ENCODE measurements at places on chromosomes 6 and 20.

DNA sequence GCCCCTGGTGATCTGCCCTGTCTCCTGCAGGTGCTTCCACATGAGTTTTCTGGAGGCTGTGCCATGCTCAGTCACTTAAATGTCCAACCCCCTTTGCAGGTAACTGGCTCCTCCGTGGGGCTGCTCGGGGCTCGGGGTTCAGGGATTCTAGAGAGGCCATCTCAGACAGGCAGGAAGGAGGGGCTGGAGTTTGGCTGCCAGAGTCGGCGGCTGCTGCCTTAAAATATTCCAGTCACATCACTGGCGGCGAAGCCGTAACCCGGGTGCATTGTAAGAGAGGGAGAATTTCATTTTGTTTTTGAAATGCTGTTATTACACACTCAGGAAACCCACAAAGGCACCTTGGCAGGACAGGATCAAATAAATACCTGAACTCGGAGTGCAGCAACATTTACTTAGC lies 212.9 kb upstream of the PMEPA1 start:
- DNase-seq, result no peak

DNA sequence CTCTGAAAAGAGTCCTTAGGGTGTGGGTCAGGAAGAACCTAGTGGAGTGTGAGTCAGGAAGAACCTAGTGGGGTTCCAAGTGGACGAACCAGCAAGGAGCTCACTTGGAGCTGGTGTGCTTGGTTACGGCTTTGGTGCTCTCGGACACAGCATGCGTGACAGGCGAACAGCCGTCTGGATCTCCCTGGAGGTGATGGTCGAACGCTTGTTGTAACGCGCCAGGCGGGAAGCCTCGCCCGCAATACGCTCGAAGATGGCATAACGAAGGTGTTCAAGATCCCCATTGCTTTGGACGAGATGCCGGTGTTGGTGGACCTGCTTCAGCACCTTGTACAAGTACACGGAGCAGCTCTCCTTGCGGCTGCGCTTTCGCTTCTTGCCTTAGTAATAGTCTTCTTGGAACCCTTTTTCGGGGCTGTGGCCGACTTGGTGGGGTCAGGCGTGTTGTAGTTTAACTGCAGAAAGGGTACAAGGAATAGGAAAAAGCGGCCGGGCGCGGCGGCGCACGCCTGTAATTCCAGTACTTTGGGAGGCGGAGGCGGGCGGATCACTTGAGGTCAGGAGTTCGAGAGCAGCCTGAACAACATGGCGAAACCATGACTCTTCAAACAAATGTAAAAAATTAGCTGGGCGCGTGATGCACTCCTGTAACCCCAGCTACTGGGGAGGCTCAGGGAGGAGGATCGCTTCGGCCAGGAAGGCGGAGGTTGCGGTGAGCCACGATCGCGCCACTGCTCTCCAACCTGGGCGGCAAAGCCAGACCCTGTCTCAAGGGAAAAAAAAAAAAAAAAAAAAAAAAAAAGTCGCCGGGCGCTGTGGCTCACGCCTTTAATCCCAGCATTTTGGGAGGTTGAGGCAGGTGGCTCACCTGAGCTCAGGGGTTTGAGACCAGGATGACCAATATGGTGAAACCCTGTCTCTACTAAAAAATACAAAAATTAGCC lies 48.0 kb downstream of the OR2B2 start:
- peak; percentile 16 for DNase-seq

DNA sequence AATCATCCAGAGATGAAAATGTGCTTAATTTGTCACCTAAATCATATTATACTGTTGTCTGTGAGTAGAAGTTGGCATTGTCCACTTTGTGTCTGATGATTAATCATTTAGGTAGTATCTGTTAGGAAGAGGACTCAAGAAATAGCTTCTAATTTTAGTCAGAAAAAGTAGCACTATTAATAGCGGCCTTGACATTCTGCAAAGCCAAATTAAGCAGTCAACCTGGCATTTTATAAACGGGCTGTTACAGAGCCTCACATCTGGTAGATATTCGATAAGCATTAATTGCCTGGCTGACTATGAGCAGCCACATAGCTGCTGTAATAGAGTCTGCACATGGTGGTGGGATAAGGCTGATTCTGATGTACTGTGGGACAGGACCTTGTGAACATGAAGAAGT lies 99.5 kb downstream of the KLHL32 start:
- DNase-seq, result no peak

- no peak for DNase-seq
Observed at GRCh38 chr6:144753023-144753705, 468.0 kb downstream of the UTRN start.

GRCh38 chr20:20611167-20611566 lies 101.3 kb downstream of the RALGAPA2 start:
- peak; percentile 7 for DNase-seq

GRCh38 chr6:32267035-32267434 lies 43.2 kb upstream of the NOTCH4 start:
- no peak for DNase-seq

DNA sequence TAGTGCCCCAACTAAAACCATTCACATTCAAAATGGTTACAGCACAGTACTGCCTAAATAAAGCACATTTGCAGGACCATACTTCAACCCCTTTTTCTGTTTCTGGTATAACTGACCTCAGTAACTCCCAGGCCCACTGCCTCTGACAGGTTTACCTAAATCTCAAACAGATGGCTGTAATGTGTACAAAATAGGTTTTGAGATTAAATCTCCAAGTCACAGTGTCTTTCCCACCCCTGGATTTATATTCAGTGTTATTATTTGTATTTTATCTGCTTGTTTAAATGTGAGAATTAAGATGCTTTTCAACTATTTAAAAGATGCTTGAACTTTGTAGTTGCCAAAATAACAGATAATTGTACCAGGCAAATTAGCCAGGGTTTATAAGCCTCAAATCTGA lies 4.7 kb upstream of the KIF6 start:
- DNase-seq, result no peak

GRCh38 chr6:65638047-65638831 lies 68.8 kb downstream of the EYS start:
- no peak for DNase-seq
